Activated T-helper 1 cell treated with anti-CD3 and anti-CD28 coated beads, Interleukin-2, amount 50 U/mL, for 16 hours (primary cell): ENCODE measurements at places on chromosomes 11 and 22.

GRCh38 chr22:39449708-39450107 is 7.1 kb upstream of the MGAT3 start:
- no peak for DNase-seq

- no peak for DNase-seq
Measured at GRCh38 chr11:117934526-117935307, 5.5 kb upstream of the TMPRSS13 start.

- DNase-seq = no peak
Measured at GRCh38 chr11:67273260-67273990, 7.2 kb downstream of the GRK2 start.

- no peak for DNase-seq
Measured at GRCh38 chr11:66649903-66650302, 11.4 kb downstream of the RBM4 start.

DNA sequence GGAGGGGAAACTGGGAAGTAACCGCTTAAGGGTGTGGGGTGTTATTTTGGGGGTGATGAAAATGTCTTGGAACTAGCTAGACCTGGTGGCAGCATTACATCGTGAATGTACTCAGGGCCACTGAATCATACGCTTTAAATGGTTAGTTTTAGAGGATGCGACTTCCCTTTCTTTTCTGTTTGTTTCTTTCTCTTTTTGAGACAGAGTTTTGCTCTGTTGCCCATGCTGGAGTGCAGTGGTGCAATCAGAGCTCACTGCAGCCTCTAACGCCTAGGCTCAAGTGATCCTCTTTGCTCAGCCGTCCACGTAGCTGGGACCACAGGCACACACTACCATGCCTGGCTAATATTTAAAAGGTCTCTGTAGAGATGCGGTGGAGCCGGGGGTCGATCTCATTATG is 5.6 kb upstream of the MIAT start:
- DNase-seq = no peak

- no peak for DNase-seq
Measured at GRCh38 chr11:36074941-36075431, 131.1 kb downstream of the LDLRAD3 start.

DNA sequence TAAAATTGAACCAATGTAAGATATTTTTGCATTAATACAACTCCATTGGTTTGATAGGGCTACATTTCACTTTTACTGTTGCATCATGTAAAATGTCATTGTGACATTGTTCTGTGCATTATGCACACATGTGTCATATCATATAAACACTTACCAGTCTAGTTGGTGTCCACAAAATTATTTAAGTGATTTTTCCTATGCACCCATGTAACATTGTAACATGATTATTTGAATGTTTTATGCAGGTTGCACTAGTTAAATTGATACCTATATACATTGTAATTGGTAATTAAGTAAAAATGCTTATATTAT is 9.6 kb upstream of the BIRC3 start:
- no peak for DNase-seq

GRCh38 chr11:7480113-7480512 is 5.2 kb upstream of the OLFML1 start:
- no peak for DNase-seq

DNA sequence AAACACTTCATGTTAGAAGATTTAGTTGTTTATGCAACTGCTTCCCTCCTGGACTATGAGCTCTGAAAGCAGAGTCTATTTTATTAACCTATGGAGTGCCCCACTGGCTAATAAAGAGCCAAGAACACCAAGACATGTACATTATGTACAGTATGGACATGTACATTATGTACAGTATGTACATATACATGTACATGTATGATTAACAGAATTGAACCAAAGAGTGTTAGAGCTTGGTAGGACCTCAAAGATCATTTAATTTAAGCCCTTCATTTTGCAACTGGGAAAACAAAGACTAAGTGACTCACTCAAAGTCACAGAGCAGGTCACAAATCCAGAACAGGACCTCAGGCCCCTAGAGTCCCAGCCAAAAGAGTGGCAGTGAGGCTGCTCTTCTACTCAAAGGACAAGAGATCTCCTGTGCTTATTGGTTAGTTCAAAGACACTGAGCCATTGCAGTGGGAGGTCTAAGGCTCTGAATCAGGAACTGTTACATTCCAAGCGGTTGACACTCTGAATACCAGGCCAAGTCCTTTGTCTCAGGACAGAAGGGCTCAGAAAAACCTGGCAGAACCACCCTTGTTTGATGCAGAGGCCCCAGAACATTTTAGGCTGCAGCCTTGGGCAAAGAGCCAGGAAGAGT is 103.8 kb downstream of the FAM168A start:
- DNase-seq = no peak

DNA sequence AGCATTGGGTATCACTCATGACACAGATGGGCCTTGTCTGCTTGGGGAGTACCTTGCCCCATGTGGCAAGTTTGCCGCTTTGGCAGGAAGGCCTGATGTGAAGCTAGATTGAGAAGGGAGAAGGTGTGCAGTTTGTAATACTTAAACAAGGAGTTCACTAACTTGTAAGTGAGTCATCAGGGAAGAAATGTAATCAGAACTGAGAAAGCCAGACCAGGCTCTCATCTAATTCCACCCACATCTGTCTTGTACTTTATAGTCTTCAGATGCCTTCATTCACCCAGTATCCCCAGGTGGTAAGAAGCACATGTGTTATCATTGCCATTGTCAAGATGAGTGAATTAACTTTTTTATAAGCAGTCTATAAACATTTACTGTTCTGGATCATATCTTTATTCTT is 116.0 kb upstream of the DDI1 start:
- DNase-seq = no peak

DNA sequence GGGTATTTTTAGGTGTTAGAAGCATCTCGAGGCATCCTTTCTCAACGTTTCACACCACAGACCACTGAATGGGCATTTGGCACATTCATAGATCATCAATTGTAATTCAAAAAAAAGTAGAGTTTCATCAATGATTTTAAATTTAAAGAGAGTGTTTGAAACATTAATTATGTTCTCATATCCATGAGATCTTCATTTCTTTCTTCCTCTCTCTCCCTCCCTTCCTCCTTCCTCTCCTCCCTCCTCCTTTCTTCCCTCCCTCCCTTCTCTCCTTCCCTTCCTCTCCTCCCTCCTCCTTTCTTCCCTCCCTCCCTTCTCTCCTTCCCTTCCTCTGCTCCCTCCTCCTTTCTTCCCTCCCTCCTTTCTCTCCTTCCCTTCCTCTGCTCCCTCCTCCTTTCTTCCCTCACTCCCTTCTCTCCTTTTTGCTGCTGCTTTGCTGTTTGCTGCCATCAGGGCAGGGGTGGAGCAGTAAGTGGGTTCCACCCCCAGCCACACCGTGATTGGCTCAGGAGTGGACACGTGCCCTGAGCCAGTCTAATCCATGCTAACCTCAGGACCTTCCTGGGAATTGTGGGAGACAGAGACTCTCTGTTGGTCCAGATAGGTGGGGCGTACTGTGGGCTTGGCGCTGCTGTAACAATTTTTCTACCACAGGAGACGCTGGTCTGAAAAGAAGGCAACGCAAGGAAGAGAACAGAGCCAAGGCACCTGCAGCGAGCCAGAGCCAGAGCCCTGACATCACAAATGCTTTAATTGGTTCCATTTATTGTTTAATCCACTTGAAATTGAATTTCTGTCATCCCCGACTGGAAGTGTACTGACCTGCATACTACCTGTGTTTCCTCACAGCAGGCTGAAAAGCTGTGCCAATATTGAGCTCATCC is 33.7 kb upstream of the APOBEC3A start:
- DNase-seq = no peak

- no peak for DNase-seq
Measured at GRCh38 chr11:27381238-27381666, 18.2 kb upstream of the CCDC34 start.
